DMS79 treated with DMSO at 0.1 percent for 48 hours (cell line): ENCODE measurements at places on chromosomes 5 and 9.

DNA sequence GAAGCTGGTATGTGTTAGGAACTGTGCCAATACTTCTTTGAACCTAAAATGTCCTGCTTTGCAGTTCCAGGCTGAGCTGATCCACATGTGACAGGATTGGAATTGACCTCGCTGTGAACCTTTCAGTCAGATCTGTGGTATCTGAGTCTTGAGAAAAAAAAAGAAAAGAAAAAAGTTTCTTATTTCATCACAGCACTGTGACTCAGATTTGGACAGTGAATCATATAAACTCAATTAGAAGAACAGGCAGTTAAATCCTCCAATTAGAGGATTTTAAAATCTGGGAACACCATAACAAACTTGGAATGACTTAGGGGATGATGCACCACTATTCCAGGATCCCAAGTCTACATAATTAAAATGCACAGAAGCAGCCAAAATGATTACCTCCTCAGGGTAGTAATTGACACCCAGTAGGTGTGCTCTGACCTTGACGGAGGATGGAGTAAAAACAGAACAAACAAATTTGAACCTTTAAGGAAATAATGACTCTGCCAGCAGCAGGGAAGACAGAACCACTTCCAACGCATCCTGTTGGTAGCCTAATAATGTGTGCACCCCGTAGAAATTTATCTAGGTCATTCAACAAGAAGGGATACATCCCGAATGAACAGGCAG, 57.8 kb upstream of the RAI14 start:
- no peak for DNase-seq

DNA sequence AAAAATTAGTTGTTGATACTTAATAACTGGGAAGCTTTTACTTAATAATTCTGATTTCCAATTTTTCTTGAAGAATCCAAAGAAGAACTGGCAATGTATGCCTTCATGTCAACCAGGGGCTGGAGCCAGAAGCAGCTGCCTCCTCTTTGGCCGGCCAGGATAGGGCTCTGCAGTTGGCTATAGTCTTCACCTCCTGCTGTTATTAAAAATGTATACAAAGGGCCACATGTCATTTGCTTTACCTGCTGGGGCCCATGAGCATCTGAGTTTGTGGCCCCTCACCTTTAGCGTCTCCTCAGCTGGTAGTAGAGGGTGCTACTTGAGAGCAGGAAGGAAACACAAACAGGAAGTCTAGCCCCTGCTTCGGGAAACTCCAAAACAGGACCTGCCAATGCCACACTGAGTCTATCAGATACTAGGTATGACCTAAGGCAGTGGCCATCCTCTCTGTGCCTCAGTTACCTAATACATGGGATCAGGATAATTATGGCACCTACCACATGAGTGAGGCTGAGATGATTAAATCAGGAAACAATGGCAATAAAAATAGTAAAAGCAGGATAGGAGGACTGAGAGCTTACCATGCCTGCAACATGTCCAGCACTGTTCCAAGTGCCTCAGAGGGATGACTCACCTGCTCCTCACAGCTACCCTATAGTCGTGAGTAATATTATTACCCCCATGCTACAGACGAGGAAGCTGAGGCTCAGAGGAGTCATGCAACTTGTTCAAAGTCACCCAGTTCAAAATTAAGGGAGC, 21.3 kb downstream of the CCDC69 start:
- no peak for DNase-seq

DNA sequence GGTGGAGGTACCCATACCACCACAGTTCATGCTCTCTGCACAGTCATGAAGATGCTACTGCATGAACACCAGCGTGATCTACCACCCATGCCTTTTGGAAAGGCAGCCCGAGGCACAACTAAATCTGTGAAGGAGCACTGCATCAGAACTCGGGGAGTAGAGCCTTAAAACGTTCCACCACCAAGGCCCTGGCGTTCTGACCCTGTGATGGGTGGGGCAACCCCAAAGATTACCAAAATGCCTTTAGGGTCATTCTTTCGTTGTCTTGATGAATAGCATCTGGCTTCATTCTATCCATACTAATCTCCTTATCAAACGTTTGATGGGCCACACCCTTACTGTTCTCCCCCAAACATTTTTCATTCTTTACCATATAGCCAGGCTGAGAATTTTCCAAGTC, 97.9 kb downstream of the ADAMTS6 start:
- no peak for DNase-seq

DNA sequence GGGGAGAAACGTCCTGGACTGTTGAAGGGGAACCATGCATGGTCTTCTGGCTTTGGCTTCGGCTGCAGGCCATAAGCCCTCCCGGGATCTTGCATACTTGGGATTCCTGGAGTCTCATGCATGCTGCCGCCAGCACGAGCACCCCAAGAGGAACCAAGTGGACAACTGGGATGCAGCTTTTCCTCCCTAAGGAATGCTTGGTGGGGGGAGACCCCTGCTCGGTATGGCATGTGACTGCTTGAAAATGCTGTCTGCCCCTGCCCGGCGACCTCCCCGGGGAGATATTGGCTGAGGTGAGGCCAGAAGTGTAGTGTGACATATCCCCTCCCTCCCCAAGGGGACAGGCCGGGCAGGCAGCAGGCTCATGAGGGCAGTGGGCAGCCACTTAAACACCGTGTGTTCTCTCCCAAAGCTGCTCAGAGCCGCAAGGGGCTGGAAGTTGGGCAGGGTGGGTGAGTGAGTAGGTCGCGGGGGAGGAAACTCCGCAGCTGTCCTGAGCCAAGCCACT, 15.7 kb downstream of the TMEM171 start:
- no peak for DNase-seq

- no peak for DNase-seq
These were observed 18.6 kb upstream of the PITX1 start for GRCh38 chr5:135052511-135053145.

DNA sequence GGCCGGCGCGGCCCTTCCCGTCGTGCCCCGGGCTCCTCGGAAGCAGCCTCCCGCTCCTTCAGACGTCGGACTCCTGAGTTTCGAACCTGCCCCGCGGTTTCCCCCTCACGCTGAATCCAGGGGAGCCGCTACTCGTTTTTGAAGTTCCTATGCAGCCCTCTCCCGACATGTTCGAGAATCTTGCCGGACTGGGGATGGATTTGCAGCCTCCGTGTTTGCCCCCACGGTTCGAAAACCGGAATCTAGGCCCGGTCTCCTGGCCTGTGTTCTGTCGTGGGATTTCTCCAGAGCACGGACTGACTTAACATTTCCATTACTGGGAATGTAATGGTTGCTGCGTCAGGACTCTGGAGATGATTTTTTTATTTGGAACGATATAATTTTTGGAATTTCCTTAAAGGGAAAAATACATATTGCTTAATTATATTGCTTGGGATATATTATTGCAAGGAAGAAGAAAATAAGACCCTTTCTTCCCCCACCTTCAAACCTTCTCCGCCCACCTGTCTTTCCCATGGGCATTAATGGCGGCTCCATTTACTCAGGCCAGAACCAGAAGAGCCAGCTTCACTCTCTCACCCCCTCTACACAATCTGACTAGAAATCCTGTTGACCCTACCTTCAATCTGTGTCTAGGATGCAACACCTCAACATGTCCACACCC, 8.5 kb upstream of the MGAT1 start:
- peak; percentile 54 for DNase-seq

GRCh38 chr9:84758817-84759216, 89.3 kb downstream of the NTRK2 start:
- no peak for DNase-seq

GRCh38 chr9:82558855-82559630, 503.9 kb downstream of the RASEF start:
- DNase-seq: no peak

- DNase-seq: no peak
These were observed 9.9 kb upstream of the OSMR start for GRCh38 chr5:38835887-38836286.

DNA sequence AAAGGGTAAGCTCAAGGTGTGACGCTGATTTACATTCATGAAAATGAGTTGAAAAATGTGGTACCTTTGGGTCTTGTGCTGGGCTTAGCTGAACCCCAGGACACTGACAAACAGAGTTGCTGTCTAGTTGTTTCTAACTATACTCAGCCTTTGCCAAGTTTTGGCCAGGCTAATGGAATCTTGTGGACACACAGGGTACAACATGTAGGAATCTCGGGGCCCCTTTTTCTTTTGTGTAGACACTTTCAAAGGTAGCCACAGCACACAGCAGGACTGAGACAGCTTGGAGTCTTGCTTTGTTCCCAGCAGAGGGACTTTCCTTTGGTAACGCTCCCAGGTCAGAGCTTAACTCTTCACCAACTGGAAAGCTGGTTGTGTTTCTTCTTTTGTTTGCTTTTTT, 7.8 kb downstream of the LIX1 start:
- no peak for DNase-seq

GRCh38 chr5:57503433-57503832, 20.8 kb upstream of the ACTBL2 start:
- no peak for DNase-seq

DNA sequence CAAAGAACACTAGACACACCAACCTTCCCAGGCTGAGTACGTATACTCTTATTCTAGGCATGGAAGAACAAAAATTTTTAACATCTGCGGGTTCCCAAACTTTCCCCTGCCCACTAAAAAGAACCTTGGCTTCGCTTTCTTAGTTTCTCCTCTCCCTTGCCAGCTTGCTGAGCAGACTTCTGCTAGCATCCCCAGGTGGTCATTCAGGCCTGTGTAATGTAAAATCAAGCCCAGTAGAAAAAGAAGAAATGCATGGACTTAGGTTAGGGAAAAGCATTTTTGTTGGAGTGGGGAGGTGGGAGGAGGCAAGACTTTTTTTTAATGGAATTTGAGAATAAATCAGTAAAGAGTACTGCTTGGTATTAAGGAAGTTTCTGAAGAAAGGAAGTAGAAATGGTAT, 331.0 kb upstream of the TLE4 start:
- DNase-seq: no peak

- DNase-seq: no peak
These were observed 214.3 kb upstream of the GRIA1 start for GRCh38 chr5:153276151-153276550.

DNA sequence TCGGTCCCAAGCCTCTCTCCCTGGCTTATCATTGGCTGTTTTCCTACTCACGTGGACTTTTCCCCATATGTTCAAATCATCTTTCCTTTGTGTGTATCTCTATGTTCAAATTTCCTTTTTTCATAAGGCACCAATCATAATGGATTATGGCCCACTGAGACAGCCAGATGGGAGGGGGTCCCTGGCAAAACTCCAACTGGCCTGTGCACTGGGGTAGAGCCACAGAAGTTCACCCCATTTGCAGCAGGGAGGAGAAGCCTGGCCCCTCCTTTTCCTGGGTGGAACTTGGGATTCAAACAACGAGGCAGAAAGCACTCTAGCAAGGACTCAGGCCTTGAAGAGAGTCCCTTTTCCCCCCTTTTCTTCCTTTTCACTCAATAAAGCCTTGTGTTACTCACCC, 362.4 kb downstream of the CDH18 start:
- DNase-seq: no peak

DNA sequence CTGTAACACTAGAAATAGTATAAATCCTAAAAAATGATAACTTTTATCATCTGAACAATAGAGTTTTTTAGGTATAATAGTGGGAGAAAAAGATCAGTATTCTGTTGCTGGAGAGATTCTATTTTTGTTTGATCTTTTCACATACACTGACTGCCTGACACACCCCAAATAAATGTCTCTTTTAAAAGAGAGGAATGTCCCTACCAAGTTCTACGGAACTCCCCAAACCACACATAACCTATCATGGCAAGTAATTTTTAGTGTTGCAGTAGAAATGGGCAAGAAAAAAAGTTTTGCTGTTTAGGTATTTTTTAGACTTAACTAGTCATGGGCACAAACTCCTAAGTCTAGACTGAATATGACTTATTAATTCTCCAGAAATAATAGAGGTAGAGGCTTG, 139.1 kb downstream of the ELAVL2 start:
- DNase-seq: no peak

- no peak for DNase-seq
These were observed 13.0 kb downstream of the SLC38A9 start for GRCh38 chr5:55699041-55699688.

DNA sequence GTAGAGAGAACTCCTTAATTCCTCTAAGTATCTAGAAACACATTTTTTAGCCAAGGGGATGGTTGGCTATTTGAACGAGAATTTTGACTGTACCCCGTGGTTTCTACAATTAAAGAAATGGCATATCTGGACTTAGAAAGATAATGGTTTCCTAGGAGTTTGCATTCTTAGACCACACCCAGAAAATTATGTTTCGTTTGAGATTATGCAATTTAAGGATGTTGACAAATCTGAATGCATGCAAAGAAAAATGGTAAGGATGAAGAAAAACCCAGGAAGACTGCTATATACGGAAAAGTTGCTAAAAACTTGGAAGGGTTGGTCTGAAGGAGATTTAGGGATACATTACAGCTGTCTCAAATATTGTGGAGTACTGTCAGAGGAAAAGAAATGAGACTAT, 538.5 kb upstream of the WWC1 start:
- DNase-seq: no peak

DNA sequence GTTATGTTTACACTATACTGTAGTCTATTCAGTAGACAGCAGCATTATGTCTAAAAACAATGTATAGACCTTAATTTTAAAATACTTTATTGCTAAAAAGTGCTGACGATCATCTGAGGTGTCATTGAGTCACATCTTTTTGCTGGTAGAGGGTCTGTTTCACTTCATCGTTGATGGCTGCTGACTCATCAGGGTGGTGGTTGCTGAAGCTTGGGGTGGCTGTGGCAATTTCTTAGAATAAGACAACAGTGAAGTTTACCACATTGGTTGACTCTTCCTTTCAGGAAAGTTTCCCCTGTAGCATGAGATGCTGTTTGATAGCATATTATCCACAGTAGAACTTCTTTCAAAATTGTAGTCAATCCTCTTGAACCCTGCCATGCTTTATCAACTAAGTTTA, 150.3 kb downstream of the FBXL7 start:
- no peak for DNase-seq

- DNase-seq: no peak
These were observed 93.4 kb downstream of the MPDZ start for GRCh38 chr9:13186091-13186490.

- no peak for DNase-seq
These were observed 145.7 kb downstream of the NXNL2 start for GRCh38 chr9:88680505-88681160.

DNA sequence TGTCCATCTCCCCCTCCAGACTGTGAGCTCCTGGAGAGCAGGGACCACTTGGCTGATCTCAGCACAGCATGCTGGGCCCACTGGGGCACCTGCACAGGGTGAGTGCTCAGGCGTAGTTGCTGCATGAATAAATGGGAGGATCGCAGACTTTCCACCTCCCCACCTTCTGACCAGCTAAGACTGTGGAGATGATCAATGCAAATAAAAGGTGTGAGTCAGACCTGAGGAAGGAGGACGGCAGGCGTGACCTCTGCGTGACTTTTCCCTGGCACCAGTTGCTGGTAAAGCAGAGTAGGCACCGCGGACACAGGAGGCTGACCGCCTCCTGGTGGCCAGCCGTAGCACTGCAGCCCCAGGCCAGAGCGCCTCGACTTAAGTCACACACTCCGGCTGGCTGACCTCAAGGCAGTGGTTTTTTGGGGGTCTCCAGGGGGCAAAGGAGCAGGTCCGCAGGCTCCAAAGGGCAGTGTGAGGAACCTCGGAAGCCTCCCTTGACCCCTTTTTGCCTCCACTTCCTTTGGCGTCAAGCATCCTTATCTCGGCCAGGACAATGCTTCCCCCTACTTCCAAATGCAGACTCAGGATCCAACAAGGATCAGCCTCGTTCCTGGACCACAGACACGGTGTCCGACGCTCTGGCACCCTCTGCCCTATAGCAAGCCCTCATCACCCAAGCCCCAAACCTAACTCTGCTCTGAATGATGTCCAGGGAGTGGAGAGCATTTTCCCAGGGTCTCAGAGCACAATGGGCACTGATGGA, 12.7 kb upstream of the TDRD7 start:
- DNase-seq: peak; percentile 1
